ENCODE measurements at places on chromosomes 12 and 14. TPM values are rescaled to one million over a fixed set of nuclear protein-coding genes. Genes with fewer than 3 reads are reported as not detected.
A peak's percentile ranks its signal among the peaks of the same experiment; 100 is the strongest.

- H3K4me1 ChIP-seq: peaks cover 96% of the 10 kb centered on the region
- no peak overlapping the region for H3K4me3 ChIP-seq
- H3K36me3 ChIP-seq: no peaks in the 10 kb centered on the region
- DNase-seq: no peak
Measured at GRCh38 chr12:104686196-104686595, 229.4 kb downstream of the CHST11 start.

DNA sequence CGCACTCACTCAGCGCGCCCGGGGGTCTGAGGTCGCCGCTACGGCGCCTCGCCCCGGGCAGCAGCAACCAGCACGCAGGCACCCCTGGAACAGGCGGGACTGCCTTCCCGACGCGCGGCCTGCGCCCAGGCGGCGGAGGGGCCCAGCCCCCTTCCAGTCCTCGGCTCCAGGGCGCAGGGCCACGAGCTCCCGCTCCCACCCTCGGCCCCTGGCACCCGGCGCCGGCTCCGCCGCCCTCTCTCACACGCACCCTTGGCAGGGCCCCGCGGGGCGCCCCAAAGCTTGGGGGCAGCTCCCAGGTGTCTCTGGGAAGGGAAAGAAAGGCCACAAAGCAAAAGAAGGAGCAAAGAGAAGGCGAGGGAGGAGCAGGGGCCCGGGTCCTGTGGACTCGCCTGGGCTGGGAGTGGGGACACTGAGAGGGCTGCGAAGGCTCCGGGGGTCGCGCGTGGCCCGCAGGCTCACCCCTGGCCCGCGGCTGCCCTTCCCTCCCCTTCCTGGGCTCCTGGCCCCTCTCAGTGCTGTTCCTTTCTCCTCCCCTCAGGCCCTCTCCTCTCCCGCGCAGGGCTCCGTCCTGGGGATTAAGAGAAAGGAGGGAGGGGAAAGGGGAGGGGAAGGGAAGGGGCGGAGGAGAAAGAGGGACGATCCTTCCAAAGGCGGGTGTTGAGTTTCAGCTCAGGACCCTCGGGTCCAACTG, 907 bp upstream of the EFS start:
- DNase-seq: no peak
- no peaks in the 10 kb centered on the region for H3K4me1 ChIP-seq
- no peak overlapping the region for H3K27ac ChIP-seq
- no peaks in the 10 kb centered on the region for H3K36me3 ChIP-seq
- H3K4me3 ChIP-seq: no peak overlapping the region
- H3K27me3 ChIP-seq: peaks cover 54% of the 10 kb centered on the region

DNA sequence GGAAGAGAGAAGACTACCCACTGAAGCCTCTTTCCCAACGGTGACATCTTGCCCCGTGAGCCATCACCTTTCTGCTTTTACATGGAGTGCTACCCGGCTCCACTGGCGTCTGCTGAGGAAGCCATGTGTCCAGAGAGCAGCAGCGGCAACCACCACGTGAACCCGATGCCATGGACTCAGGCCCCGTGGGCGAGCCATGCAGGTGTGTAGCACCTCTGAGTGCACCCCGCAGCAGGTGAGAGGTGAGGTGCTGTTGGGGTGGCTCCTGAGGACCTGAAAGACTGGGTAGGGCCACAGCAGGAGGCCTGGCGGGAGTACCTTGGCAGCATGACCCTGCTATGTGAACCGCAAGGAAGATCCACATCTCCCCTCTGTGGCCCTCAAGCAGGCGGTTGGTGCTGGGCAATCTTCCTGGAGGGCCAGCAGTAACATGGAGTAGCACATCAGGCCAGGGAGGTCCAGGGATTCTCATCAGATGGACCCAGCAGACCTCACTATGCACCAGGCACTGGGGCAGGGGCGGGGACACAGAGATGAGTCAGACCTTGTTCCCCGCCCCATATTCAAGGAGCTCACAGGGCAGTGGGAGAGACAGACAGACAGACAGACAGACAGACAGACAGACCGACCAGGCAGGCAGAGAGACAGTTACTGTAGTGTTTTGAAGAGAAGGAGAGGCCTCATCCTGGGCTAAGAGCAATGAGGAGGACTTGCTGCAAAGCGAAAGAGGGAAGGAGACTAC, 129.6 kb downstream of the PAPOLA start:
- DNase-seq: no peak
- H3K27ac ChIP-seq: no peak overlapping the region
- no peak overlapping the region for H3K4me3 ChIP-seq
- H3K36me3 ChIP-seq: no peaks in the 10 kb centered on the region
- no peaks in the 10 kb centered on the region for H3K27me3 ChIP-seq

- no peak for DNase-seq
- H3K27ac ChIP-seq: no peak overlapping the region
- H3K36me3 ChIP-seq: peaks cover 35% of the 10 kb centered on the region
- H3K4me1 ChIP-seq: peaks cover 44% of the 10 kb centered on the region
- H3K4me3 ChIP-seq: no peak overlapping the region
Measured at GRCh38 chr12:101782273-101782731, 43.0 kb upstream of the SYCP3 start.

DNA sequence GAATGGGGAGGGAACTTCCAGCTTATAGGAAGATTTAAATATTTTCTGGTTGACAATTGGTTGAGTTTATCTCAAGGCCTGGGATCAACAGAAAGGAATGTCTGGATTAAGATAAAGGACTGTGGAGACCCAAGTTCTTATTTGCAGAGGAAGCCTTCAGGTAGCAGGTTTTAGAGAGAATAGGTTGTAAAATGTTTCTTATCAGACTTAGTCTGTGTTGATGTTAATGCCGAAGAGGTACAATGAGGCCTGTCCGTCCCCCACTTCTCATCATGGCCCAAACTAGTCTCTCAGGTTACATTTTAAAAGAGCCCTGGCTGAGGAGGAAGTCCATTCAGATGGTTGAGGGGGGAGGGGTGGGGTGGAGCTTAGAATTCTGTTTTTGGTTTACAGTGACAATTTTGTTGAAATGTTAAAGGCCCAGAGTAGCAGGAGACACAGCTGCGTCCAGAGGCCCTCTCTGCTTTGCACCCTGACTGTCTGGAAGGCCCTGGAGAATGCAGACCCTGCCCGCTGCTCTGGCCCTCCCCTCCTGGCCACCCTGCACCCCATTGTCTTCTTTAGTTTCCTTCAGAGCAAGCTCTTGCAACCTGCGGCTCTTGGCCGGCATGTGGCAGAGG, 672.5 kb upstream of the TMEM132C start:
- no peak for DNase-seq
- H3K4me1 ChIP-seq: no peaks in the 10 kb centered on the region
- H3K27me3 ChIP-seq: no peaks in the 10 kb centered on the region
- H3K4me3 ChIP-seq: no peak overlapping the region

DNA sequence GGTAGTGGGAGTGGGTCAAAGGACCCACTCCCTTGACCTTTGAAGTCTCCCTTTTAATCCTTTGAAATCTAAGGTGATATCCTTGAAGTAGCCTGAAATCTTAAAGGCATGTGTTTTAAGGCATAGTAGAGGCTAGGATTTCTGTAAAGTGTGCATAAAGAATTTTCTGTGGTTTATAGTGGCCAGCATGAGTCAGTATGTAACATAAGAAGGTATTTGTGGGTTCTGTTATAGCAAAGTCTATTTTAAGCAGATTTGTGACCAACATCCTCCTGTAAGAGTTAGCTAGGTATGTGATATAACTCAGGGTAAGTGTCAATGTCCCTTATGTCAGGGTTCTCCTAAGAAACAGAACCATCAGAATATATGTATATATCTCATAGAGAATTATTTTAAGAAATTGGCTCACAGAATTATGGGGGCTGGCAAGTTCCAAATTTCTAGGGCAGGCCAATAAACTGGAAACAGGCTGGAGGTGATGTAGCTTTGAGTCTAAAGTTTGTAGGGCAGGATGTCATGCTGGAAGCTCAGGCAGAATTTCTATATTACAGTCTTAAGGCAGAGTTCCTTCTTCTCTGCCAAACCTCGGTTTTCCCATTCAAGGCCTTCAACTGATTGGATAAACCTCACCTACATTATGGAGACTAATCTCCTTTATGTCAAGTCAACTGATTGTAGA, 18.7 kb upstream of the EPYC start:
- no peaks in the 10 kb centered on the region for H3K36me3 ChIP-seq
- H3K4me3 ChIP-seq: no peak overlapping the region
- H3K27me3 ChIP-seq: no peaks in the 10 kb centered on the region
- H3K4me1 ChIP-seq: no peaks in the 10 kb centered on the region
- H3K27ac ChIP-seq: no peak overlapping the region

DNA sequence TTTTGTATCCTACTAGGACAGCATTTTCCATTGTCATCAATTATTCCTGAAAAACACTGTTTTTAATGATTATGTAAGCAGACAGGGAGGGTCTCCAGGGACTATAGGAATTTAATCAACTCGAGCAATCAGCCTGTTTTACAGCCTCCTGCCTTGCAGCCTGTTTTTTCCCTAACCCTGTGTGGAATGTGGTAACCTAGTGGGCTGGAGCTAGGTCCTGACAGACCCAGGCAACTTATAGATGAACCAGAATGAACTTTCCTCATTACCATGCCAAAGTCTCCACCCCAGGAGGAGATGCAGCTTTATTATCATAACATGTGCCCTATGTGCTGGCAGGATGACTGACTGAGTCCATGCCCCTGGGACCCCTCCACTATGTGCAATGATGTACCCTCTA, 375.1 kb downstream of the BMP4 start:
- H3K27ac ChIP-seq: no peak overlapping the region
- no peak overlapping the region for H3K4me3 ChIP-seq
- H3K36me3 ChIP-seq: no peaks in the 10 kb centered on the region
- H3K4me1 ChIP-seq: no peaks in the 10 kb centered on the region
- H3K27me3 ChIP-seq: no peaks in the 10 kb centered on the region

DNA sequence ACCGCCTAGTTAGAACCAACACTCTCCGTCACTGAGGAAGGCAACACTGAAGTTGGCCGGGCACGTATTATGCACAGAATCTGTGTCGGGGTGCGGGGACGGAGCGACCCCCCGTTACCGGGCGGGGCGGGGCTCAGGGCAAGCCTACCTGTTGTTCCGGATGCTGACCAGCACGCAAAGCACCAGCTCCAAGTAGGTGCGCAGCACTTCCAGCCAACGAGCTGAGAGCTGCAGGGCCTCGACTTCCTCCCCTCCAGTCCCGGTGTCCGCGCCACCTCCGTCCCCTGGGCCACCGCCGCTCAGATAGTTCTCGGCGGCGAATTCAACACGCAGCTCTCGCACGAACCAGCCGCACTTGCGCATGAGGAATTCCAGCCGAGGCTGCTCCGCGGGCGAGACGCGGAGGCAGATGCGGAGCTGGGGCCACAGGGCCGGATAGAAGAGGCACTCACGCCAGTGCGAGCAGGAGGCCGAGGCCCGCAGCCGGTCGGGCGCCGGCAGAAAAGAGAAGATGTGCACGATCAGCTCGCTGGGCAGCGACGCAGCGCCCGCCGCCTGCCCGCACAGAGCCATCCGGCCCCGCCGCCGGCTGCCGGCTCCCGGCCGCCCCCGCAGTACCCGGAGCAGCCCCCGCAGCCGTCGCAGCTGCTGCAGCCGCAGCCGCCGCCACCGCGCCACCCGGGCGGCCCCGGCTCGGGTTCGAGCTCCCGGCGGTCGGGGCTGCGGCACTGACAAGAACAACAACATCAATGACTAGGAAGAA, 636 bp downstream of the FBXO33 start:
- no peaks in the 10 kb centered on the region for H3K27me3 ChIP-seq
- H3K4me3 ChIP-seq: peak overlapping the region; percentile 96
- peak; percentile 57 for DNase-seq
- no peaks in the 10 kb centered on the region for H3K36me3 ChIP-seq

DNA sequence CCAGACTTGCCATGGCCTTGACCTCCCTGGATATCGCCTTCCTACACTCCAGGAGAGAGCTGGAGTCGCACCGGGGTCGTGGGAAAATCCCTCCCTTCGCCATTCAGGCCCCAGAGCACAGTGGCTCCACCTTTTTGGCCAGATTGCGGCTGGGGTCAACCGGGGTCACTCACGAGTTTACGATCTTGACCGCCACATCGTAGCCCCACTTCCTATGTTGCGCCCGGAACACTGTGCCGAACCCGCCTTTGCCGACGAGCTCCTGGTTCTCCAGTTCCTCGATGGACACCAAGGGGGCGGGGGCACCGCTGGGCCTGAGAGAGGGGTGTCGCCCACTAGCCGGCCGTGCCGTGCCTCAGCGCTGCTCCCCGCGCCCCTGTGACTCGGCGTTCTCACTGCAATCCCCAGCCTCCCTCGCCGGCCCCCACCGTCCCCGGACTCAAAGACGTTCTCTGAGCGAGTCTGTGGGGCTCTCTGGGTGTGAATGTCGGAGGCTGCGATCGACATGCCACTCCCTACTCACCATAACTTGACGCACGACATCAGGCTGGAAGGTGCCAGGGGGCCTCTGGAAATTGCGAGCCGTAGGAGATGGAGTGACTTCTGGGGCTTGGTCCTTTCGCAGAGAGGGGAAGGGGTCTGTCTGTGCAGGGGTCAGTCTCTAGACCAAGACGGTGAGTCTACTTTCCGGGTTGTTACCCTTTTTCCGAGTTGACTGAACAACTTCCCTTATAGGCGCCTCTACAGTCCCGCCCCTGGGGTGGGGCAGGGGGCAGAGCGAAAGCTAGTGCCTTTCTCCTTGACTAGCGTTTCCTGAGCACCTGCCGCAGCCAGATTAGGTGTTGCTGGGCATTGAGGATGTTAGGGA, at the start of gene RIPK3:
RIPK3 (minus strand) TSS at position 708 of the 868 bp plus-strand sequence; CDS start at position 543, 165 bp downstream.
- peaks cover 19% of the 10 kb centered on the region for H3K36me3 ChIP-seq
- peak within 1 kb of the TSS; percentile 88 for H3K4me3 ChIP-seq
- peaks cover 4% of the 10 kb centered on the region for H3K27me3 ChIP-seq
- peaks cover 53% of the 10 kb centered on the region for H3K4me1 ChIP-seq
- H3K27ac ChIP-seq: peak within 1 kb of the TSS; percentile 22

- no peaks in the 10 kb centered on the region for H3K27me3 ChIP-seq
- DNase-seq: no peak
- no peak overlapping the region for H3K4me3 ChIP-seq
- H3K4me1 ChIP-seq: no peaks in the 10 kb centered on the region
- no peaks in the 10 kb centered on the region for H3K36me3 ChIP-seq
Measured at GRCh38 chr12:3216726-3217682, 139.8 kb downstream of the TSPAN9 start.

DNA sequence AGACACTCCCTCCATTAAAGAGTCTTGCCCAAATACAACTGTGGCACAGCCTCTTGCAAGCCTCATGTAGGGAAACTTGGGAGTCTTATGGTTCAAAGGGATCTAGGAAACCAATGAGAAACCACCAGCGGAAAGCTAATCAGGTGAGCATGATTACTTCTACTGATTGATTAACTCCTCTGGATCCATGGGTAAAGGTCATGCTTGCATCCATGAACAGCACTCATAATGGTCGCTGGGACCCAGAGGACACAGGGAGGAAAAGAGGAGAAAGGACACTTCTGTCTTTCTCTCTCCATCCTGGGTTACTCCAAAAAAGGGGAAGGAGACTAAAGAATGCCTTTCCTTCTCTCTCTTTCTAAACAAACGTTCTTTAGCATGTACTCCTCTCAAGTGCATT, 1397.2 kb downstream of the LRFN5 start:
- no peak for DNase-seq
- no peaks in the 10 kb centered on the region for H3K36me3 ChIP-seq
- no peaks in the 10 kb centered on the region for H3K4me1 ChIP-seq

Gene OR11H6
- not detected for polyA plus RNA-seq

Gene RFX4
- not detected for polyA plus RNA-seq
